Left lobe of liver (tissue), 2 donors: ENCODE measurements at places on chromosomes 5 and 9.

DNA sequence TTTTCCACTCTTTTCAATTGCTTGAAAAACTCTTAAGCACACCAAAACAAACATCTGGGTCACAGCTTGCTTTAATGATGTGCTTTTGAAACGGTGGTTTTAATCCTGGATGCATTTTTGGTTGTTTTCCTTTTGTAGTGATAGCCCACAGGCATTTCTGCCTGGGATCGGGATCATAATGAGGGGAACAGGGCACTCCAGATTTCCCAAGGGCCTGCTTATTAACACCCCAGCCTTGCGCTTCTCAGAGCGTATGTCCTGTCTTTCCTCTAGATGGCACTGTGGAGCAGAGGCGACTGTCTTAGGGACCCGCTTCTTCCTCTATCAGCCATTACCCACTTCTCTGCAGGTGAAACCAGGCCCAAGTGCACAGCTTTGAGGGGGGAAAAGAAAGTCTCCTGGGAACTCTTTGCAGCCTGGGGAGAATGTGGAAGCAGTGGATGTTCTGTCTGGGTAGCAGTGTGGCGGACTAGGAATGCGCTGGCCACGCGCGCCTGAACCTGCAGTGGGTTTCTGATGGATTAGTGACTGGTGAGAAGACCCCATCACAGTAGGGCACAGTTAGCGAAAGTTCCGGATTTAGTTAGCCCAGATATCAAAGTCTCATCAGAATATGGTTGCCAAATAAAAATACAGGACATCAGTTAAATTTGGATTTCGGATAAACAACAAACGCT, 190.1 kb downstream of the GNA14 start:
- no peak for DNase-seq

DNA sequence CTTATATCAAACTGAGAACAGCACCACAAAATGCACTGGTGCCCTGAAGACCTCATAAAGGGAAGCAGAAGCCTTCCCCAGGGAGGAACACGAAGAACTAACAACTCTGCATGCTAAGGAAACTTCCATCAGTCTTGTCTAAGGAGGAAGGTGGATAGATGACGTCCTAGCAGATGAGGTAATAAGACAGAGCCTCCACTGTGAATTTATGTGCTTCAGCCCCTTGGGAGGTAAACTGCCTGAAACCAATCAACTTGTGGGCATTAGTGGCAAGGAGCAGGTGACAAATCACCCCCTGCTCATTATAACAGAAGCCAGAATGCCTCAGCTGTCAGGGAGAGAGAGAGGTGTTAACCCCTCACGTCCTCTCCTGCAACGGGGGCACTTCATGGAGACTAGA, 48.9 kb upstream of the SPIN1 start:
- DNase-seq = no peak

DNA sequence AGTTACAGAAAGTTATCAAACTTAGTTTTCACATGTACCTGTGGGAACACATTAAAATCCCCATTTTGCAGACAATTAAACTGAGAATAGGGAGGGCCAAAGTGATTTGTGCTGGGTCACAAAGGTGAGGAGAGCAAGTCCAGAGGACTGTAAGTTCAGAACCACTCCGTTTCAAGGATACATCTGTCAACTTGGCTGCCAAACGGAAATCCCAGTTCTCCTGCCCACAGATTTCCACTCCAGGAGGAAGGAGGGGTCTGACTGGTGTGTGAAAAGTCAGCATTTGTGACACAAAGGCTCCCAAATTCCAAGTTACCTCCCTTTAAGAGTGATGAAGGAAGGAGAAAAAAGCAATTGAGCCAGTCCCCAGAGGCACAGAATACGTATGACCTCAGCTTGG, 42.3 kb downstream of the PRELID2 start:
- DNase-seq = no peak

GRCh38 chr5:141477815-141478214, 2.0 kb downstream of the PCDHGC3 start:
- no peak for DNase-seq

DNA sequence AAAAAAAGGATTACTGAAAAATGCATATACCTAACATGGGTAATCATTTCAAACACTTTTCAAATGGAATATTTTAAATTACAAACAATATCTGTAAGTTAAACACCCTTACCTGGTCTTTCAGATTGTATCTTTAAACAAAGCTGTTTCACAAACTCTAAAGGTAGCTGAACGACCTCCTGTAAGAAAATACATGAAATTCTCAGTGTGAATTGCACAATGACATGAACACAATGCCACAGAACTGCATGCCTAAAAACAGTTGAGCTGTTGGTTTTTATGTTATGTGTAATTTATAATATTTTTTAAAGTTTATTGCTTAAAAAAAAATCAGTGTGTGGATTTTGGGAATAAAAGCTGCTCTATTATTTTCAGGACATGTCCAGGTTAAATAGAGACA, 17.5 kb downstream of the IPPK start:
- no peak for DNase-seq
